ENCODE measurements at places on chromosomes 11 and 22. TPM values are rescaled to one million over a fixed set of nuclear protein-coding genes. Genes with fewer than 3 reads are reported as not detected.

The MMP26 gene
- total RNA-seq: not detected

The BLID gene
- total RNA-seq: 4.3 TPM

The OTOG gene
- total RNA-seq: not detected

The FIBIN gene
- 51.4 TPM for total RNA-seq

The SERPING1 gene
- 10.8 TPM for total RNA-seq

The SLN gene
- not detected for total RNA-seq

The HTATIP2 gene
- total RNA-seq: 67.2 TPM

The SCARF2 gene
- 18.8 TPM for total RNA-seq

The CECR2 gene
- total RNA-seq: under 0.01 TPM

The RBMXL2 gene
- total RNA-seq: not detected

The SLC5A1 gene
- not detected for total RNA-seq

The OR2D3 gene
- not detected for total RNA-seq

The MTMR3 gene
- 20.5 TPM for total RNA-seq

The KRTAP5-1 gene
- not detected for total RNA-seq

The NOL12 gene
- total RNA-seq: 19.4 TPM

The SLC3A2 gene
- total RNA-seq: 210 TPM

The KCTD14 gene
- total RNA-seq: 0.28 TPM

The TMA7B gene
- not detected for total RNA-seq

The CCDC188 gene
- total RNA-seq: 1.3 TPM

The SYT8 gene
- not detected for total RNA-seq

The CCDC83 gene
- not detected for total RNA-seq

The SCGB1C1 gene
- total RNA-seq: not detected

The FOLH1 gene
- total RNA-seq: 0.14 TPM

The MAJIN gene
- not detected for total RNA-seq

The PDE3B gene
- total RNA-seq: 3.1 TPM

The CDON gene
- total RNA-seq: 16.9 TPM

The OSBP2 gene
- total RNA-seq: 0.83 TPM

The MS4A4A gene
- not detected for total RNA-seq

The MPEG1 gene
- total RNA-seq: not detected

The FZD4 gene
- total RNA-seq: 30.6 TPM

The OR4D5 gene
- total RNA-seq: not detected

The PATZ1 gene
- total RNA-seq: 11.0 TPM
